ENCODE measurements at places on chromosomes 6 and 20. TPM values are rescaled to one million over a fixed set of nuclear protein-coding genes. Genes with fewer than 3 reads are reported as not detected.

Gene RBBP8NL
- total RNA-seq: not detected

Gene BPHL
- 22.0 TPM for total RNA-seq

Gene RTEL1
- total RNA-seq: 14.9 TPM

Gene ZNF512B
- total RNA-seq: 10.9 TPM

Gene CFB
- 4.1 TPM for total RNA-seq

Gene OTOR
- total RNA-seq: not detected

Gene TULP1
- not detected for total RNA-seq

Gene APOM
- not detected for total RNA-seq

Gene OSER1
- 38.2 TPM for total RNA-seq

Gene SOBP
- total RNA-seq: 2.8 TPM

Gene GMPR
- 200 TPM for total RNA-seq

Gene SMLR1
- total RNA-seq: not detected

Gene LGSN
- total RNA-seq: not detected
